NCI-H1930 (cell line): ENCODE measurements at places on chromosomes 12 and 14.

DNA sequence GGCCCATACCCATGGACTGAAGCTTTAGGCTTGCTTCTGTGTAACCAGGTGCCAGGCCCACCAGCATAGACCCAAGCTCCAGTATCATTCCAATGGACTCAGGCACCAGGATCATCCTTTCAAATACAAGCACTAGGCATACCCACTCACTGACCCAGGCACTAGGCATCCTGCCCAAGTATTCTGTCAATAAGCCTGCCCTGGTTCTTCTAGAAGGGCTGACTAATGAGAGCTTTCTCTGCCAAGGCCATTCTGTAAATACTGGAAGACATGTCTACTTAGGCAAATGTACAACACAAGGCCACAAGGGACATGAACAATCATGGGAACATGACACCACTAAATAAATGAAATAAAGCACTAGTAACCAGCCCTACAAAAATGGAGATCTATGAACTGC, 352.2 kb downstream of the FSCB start:
- DNase-seq: no peak

DNA sequence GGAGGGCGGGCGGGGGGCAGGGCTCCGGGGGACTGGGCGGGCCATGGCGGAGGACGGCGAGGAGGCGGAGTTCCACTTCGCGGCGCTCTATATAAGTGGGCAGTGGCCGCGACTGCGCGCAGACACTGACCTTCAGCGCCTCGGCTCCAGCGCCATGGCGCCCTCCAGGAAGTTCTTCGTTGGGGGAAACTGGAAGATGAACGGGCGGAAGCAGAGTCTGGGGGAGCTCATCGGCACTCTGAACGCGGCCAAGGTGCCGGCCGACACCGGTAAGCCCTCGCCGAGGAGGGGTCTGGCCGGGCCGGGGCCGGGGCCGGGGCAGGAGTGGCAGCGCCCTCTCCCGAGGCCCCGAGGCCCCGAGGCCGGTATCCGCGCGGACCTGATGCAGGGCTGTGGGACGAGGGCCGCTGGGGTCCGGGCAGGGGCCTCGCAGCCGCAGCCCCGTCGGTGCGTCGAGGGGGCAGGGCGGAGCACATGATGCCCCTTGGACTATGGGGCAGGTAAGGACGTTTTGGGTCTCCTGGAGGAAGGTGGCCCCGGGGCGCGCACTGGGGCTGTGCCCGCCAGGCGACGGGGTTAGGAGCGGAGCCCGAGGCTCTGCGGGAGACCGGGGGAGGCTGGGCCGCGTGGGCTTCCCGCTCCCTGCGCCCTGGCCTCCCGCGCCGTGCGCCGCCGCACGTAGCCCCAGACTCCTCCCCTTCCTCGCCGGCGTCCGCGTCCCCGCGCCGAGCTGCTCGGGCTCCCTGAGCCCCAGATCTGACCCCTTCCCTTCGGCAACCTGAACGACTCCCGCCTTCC, at the start of gene TPI1:
TPI1 (plus strand) TSS at position 119 of the 798 bp plus-strand sequence; CDS start at position 155, 36 bp downstream.
- DNase-seq: peak; percentile 79

- DNase-seq: no peak
These were observed 1.7 kb upstream of the SELPLG start for GRCh38 chr12:108635201-108635996.

DNA sequence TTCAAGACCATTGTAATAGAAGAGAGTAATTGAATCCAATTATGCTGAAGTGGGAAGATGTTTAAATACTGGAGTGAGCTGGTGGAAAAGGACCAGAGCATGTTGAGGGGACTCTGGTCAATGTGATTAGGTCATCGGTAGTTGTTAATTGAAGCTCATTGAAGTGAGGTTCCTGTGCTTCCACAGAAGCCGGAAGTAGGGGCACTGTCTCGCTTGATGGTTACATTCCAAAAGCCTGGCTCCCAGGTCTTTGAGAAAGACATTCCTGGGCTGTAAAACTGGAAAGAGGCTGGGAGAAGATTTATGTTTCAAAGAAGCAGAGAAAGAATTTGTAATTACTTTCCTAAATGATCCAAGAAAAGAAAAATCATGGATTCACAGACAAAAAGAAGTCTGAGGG, 12.3 kb upstream of the CLECL1 start:
- no peak for DNase-seq

GRCh38 chr12:124422570-124423523, 128.0 kb downstream of the RFLNA start:
- DNase-seq: no peak

- DNase-seq: no peak
These were observed 121.3 kb downstream of the SLC25A21 start for GRCh38 chr14:37051153-37051552.

DNA sequence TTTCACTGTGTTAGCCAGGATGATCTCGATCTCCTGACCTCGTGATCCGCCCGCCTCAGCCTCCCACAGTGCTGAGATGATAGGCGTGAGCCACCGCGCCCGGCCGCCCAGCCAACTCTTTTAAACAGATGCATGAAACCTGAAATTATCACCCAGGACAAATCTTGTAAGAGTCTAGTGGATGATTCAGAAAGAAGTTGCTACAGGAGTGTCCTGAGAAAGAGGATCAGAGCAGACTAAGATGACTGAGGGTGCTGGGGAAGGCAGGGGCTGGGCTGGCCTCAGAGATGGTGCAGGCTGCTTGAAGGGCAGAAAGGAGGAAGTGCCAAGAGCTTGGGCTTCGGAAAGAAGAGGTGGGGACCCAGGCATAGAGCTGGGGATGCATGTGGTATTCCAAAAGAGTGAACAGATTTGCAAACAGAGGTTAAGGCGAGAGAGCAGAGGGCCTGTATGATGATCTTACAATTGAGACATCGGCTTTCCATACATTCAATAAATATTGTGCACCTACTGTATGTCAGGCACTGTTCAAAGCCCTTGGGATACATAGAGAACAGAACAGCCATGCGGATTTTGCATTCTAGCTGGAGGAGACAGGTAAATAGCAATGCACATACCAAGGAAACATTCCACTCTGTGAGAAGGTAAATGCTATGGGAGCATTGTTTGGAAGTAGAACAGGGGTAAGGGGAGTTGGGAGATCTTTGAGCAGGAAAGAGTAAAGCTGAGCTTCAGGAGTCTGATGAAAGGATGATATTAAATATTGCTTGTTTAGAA, 7.4 kb upstream of the CD9 start:
- DNase-seq: no peak

DNA sequence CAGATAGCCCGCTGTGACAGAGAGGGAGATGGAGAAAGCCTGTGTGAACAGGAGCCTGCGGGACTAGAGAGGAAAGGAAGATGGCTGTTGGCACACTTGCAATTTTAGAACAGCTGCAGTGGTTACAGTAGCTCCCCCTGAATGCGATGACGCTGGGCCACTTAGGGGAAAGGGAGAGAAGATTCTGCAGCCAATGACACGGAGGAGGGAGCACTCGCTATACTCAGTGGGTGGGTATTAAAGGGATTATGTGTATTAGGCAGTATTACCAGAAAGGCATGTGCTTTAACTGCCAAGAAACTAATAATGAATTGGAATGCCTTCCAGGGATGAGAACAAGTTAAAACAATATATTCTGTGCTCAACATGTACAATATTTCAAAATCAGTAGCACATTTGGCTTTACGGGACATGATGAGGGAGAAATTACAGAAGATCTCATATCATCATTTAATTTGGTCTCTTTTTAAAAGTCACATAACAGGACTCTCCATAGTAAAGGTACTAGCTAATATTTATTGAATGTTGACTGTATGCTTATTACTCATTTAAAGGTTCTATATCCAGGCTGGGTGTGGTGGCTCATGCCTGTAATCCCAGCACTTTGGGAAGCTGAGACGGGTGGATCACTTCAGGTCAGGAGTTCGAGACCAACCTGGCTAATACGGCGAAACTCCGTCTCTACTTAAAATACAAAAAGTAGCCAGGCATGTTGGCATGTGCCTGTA, 35.9 kb upstream of the FOS start:
- DNase-seq: no peak

GRCh38 chr12:1584326-1584725, 10.1 kb downstream of the FBXL14 start:
- no peak for DNase-seq

DNA sequence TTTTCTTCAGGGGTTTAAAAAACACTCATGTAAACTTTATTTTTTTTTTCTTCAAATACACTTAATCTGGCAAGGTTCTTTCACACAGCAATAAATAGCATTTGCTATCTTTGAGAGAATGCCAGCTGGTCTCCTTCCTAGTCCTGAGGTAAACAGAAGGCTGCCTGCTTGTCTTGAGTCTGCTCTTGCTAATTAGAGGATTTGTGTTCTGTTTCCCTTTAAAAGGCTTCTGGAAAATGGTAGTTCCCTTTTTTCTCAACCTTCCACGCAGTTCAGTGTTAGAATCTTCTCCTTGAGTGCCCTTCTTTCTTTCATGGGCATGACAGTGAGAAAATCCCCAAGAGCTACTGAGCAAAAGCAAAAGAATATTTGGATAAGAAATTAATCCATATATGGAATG, 92.3 kb upstream of the DCN start:
- DNase-seq: no peak

GRCh38 chr12:42766754-42767153, 177.2 kb upstream of the PRICKLE1 start:
- DNase-seq: no peak

- DNase-seq: no peak
These were observed 272.4 kb upstream of the NPAS3 start for GRCh38 chr14:32666308-32666707.

- no peak for DNase-seq
These were observed 28.4 kb downstream of the SLC7A8 start for GRCh38 chr14:23154964-23155587.

DNA sequence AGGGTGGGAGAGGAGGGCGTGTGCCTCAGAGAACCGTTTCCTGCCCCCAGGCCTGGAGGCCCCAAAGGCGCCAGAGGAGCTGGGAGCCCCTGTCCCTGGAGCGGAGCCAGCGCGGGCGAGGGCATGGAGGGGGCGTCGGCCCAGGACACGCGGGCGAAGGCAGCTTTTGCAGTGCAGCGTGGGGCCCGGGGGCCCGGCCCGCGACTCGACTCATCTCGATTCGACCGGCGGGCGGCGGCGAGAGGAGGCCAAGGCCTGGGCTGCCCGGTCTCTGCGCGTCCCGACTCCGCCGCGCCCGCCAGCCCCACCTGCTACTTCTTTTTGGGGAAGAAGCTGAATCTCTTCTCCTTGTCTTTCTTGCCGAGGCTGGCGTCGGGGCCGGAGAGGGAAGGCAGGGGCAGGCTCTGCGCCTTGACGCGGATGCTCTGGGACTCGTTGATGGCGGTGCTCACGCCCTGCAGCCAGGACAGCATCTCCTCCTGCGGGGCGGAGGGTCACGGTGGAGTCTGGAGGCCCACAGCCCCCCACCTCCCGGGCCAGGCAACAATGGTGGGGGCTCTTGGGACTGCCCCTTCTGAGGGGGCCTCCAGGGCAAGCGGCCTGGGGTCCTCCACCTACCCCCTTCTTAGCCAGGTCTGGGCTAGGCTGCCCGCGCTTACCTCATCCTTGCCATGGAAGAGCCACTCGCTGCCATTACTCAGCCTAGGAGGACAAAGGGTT, 44.9 kb downstream of the PLEKHG3 start:
- DNase-seq: no peak

DNA sequence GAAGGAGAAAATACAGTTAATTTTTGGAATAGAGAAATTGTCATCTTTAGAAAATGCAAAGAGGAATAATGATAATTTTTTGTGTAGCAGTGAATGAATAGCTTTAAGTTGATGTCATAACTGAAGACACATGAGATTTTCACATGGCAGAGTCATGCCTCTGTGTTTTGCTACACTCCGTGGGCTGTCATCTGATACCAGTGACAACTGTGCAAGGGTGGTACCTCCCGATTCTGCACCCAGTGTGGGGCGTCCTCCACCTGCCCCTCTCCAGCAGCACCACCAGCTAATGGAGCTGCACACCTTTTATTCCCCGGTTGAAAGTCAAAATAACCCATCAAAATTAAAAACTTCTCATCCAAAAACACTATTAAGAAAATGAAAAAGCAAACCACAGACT, 47.2 kb downstream of the ANKRD9 start:
- DNase-seq: no peak

GRCh38 chr12:31246470-31246850, 79.5 kb downstream of the SINHCAF start:
- DNase-seq: no peak

DNA sequence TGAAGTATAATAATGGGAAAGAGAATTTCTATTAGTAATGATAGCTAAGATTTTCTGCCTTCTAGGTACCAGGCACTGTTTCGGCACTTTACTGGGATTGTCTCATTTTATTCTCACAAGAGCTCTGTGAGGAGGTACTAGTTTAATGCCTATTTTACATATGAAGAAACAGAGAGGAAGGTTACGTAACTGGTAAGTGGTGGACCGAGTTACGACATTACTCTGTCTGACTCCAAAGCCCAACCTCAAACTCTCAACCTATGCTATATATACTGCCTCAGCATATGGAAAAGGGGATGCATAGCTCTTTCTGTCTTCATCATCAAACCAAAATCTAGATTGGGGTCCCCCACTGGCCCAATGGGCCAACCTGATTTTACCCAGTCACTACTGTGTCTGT, 133.5 kb downstream of the KTN1 start:
- no peak for DNase-seq

DNA sequence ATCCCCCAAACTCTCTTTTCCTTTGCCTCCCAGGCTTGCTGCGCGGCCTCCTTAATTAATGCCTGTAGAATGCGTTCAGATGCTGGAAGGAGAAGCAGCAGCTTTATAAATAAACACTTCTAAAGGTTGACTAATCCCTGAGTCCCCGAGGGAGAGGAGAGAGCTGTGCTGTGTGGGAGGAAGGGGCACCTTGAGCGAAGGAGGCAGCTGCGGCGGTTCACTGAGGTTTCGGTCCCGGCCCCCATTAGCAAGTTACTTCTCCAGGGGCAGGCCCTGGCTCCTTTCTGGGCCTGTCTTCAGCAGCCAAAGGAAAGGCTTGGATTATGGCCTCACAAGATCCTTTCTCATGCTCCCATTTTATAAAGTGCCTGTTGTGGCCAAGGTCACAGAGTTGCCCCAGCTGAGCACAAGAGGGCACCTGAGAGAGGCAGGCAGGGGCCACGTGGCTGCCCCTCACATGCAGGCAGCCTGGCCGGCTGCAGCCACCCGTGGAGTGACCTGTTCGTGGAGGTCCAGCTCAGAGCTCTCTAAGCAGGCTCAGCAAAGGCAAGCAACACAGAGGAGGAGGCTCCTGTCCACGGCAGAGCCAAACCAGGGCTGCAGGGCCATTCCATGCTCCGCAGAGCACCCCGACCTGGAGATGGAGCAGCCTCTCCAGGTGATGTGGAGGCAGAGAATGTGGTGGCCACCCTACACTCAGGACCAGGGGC, 15.0 kb upstream of the CACNA2D4 start:
- no peak for DNase-seq
